NCI-H2107 (cell line): ENCODE measurements at places on chromosomes 6 and 20.

DNA sequence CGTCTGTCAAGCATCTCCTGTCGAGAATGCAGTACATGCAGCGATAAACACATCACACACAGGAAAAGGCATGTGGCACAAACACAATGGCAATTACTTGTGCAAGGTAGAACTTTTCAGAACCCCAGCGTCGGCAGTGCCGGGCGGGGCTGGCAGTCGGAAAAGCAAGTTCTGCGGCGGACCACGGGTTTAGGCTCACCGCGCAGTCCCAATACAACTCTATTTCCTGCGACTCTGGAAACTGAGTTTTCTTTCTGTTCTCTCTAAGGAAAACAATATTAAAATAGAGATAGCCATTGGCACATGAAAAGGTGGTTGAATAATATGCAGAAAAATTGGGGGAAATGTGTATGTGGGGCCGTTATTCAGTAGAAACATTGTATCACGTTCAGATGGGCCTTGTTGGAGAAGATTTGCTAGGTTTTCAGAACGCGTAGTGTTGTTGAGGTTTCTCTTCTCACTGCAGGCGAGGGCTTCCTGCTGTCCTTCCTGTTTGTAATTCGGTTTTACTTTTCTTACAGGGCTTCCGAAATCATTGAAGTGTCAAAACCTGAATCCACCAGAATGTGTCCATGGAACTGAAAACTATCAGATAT is 369.5 kb downstream of the THBS2 start:
- DNase-seq, result no peak

DNA sequence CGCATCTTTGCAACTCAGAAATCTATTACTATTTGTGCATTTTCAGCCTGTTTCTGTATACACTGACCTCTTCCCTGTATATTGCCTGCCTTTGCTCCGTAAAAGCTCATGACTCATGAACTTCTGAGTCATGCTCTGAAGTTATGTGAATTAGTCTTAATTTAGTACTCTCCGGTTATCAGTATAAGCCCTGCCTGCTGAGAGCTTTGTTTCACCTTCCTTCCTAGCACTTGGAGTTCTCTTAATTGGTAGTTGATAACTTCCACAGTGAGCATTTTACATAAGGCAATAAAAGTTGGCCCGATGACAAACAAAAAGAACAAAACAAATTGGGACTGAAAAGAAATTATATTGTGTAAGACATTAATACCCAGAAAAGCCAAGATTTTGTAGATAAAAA is 231.4 kb downstream of the GJA1 start:
- no peak for DNase-seq

DNA sequence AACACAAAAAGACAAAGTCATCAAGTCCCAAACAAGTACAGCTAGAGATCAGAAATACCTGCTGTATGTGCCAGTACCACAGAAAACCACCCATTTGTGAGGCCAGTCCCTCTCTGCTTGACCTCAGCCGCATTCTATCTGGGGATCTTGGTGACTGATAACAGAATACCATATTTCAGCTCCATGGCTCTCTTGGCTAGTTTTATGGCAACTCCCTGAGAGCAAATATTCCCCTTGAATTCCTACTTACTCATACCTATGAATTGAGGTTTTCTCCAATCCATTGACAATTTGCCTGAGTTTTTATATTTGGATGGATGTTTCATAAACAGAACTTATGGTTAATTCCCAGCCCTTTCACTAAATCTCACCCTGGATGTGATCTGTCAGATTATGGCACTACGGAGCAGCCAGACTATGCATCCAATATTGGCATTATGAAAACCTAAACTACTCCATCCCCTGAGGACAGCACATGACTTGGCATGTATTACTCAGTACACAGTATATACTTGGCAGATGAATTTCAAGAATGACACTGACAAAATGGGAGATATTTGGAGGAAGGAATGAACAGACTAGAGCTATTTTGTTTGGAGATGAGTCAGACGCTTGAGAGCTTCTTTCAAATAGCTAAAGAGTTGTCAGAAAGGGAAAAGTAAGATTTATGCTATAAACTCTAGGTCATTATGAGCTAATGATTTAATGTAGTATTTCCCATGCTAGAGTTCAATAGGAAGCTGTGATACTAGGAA is 95.7 kb downstream of the PRDM1 start:
- no peak for DNase-seq

DNA sequence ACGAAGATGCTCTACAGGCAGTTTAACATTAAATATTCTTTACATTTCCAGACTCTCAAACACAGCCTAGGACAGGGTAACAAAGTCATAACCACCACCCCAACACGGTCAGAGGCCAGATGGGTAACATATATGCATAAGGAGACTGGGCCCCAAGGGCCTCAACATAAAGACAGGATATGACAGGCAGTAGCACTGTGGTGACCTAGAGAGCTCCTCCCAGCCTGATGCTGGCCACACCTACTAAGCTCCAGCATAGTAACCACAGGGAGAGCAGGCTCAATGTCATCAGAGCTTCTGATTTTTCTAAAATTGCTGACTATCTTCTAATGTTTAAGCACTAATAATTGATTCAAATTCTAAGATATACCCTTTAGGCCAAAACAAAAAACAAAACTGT is 21.7 kb downstream of the SMLR1 start:
- no peak for DNase-seq

GRCh38 chr20:48158014-48158413 is 372.7 kb upstream of the SULF2 start:
- DNase-seq, result no peak

GRCh38 chr6:91279740-91280493 is 693.0 kb upstream of the MAP3K7 start:
- no peak for DNase-seq

- DNase-seq, result no peak
Observed at GRCh38 chr6:6458172-6458571, 130.3 kb upstream of the LY86 start.

GRCh38 chr6:73520688-73521350 is at the start of gene EEF1A1:
TSS of gene EEF1A1 (minus strand) at chr6:73521032. CDS start at chr6:73520026, 1,006 bp downstream.
- DNase-seq, result peak; percentile 98

- no peak for DNase-seq
Observed at GRCh38 chr20:2859330-2860121, 13.8 kb upstream of the PTPRA start.

DNA sequence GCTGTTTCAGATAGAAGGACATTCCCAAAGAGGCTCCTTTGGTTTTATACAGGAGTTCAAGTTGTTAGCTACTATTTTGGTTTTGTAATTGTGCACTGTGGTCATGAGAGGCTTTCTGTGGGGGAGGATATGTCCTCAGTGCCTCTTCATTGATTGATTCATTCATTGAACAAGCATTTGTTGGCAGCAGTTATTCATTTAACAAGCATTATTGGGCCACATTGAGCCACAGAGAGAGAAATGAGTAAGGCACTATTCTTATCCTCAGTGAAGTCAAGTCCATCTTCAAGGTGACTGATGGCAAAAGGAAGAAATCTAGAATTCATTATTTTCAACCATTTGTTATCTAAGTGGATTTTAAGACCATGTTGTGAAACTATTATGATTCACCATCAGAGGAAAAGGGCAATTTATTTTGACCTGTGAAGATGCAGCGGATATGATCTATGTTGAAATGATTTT is 697.2 kb upstream of the CITED2 start:
- DNase-seq, result no peak
